ENCODE measurements at places on chromosomes 3 and 15.

GRCh38 chr15:35150361-35150760 lies 65.3 kb upstream of the NANOGP8 start:
- no peak for DNase-seq

- no peak for DNase-seq
Measured at GRCh38 chr3:33057320-33058298, 39.3 kb downstream of the GLB1 start.

- DNase-seq: no peak
Measured at GRCh38 chr3:45412763-45413162, 24.4 kb downstream of the LARS2 start.

DNA sequence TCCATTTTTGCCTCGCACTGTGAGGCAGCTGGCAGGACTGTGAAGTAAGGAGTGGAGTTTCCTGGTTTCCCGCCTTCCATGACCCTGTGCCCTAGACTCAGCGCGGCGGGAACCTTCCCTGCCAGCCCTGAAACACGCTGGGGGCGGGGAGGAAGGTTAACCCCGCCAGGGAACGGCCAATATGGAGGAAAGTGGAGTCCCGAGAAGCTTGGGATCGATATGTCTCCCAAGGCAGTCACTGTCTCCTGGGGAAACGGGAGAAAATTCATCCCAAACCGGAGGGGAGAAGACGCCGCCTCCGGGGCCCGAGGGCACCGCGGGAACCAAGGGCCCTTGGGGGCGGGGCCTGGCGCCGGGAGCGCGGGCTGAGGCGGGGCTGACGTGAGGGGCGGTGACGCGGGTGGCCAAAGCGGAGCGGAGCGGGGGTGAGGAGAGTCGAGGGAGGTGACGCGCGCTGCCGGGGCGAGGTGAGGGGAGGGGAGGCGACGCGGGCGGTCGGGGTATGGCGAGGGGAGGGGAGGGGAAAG lies at the start of gene HMCES:
Gene HMCES, plus strand, starts transcription at position 432 of the 527 bp plus-strand sequence. CDS start 863 bp downstream, outside the sequence.
- DNase-seq: peak; percentile 82

DNA sequence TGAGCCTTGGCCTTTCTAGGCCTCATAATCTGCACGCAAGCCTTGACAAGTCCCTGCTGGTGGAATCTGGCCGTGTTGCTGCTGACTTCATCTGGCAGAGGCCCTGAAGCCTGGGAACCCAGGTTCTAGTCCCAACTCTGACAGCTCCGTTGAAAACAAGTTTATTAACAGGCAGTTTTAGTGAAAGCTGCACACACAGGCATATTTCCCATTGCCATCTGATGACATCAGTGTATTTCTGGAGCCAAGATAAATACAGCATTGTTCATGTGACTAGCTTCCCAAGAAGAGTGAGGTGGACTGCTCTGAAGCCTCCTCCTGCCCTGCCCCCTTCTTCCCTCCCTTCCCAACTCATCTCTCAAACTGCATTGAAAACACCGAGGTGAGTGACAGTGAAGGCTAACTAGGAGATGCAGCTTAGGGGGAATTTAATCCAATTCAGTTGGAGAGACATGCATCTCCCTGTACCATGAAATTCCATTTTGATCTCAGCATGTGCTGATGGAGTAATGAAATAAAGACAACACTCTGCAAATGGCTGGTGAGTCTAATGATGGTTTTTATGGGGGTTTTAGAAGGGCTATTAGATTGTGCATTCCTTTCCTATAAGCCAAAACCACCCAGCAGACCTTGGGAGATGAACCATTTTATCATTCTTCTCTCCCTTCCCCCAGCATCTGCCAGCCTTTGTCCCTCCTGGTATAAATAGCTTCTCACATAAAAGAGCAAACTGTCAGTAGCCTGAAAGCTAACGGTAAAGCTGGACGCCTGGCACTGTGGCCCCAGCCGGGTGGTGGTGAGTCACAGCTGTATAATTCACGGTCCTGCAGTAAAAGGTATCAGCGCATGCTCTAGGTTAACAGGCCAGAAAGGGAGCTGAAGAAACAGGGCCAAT lies 38.0 kb downstream of the PRICKLE2 start:
- no peak for DNase-seq

- DNase-seq: no peak
Measured at GRCh38 chr3:173398111-173398479, 551 bp downstream of the NLGN1 start.

GRCh38 chr3:184874709-184875644 lies 63.0 kb downstream of the VPS8 start:
- no peak for DNase-seq
